Activated CD4-positive, alpha-beta T cell treated with anti-CD3 and anti-CD28 coated beads, Interleukin-10, Interleukin-2, amounts not matched to agents 100 ng/mL and 50 ng/mL, durations not matched to agents 16 hours and 8 hours (primary cell): ENCODE measurements at places on chromosomes 6 and 20.

- no peak for DNase-seq
These were observed 2.2 kb downstream of the TM9SF4 start for GRCh38 chr20:32111753-32112152.

DNA sequence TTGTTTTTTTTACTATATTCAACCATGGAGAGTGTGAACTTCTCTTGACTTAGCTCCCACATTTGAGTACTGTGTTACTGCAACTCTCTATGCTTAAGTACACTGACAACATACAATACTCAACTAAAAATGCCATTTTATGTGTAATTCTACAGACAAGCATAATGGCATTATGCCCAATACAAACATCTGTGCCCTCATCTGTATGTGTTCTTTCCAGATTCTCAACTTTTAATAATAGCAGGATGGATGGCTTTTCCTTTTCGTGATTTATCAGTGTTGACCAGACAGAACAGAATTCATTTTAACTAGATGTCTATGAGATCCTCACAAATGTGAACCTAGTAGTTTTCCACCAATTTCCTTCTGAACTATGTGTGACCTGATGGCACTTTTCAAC is 84.2 kb upstream of the MARCKS start:
- DNase-seq: no peak

- no peak for DNase-seq
These were observed 117.1 kb downstream of the TBXT start for GRCh38 chr6:166050559-166050958.

GRCh38 chr6:75791881-75792280 is 42.8 kb downstream of the MYO6 start:
- no peak for DNase-seq

DNA sequence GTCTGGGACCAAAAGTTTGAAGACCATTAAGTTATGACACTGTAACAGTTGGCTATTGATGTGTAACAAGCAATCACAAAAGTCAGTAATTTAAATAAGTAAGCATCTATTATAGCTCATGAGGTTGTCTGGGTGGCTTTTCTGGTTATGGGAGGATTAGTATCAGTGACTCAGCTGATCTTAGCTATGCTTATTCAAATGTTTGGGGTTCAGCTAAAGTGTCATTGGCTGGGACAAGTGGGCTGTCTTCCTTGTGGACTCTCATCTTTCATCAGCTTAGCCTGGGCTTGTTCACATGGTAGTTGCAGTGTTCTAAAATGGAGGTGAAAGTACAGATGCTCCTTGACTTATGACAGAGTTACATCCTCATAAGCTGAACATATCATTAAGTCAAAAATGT is 74.6 kb upstream of the LAMP5 start:
- DNase-seq: no peak

DNA sequence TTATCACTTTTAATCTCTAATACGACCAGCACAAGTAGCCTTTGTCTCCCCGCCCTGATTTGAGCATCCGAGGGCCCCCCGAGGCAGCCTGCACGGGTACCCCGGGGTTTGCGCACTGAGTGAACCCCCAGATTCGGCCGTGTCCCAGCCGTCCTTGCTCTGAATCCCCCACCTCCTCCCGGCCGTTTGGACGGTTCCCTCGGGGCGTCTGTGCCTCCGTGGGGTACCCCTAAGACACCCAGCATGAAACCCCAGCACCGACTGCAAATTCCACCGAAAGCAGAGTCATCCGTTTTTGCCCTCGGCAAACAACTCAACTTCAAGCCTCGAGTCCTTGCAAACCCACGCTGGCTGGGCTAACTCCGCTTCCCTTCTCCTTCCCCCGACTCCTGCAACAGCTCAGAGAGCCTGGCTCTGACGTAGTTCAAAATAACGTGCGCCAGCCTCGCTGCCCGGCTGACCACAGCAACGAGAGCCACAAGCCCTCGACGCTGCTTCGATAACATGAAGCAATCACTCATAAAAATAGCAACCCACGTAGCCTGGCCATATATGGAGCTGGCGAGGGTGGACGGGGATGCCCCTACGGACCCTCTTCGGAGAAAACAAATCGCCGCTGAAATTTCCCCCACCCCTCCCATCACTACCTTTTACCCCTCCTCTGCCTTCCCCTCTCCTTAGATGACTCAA is 764 bp upstream of the SNAP25 start:
- peak; percentile 42 for DNase-seq

- no peak for DNase-seq
These were observed 27.1 kb downstream of the PRND start for GRCh38 chr20:4748847-4749246.

GRCh38 chr6:90458353-90459224 is 128.3 kb downstream of the MAP3K7 start:
- DNase-seq: peak; percentile 93
